ENCODE measurements at places on chromosomes 6 and 20.

DNA sequence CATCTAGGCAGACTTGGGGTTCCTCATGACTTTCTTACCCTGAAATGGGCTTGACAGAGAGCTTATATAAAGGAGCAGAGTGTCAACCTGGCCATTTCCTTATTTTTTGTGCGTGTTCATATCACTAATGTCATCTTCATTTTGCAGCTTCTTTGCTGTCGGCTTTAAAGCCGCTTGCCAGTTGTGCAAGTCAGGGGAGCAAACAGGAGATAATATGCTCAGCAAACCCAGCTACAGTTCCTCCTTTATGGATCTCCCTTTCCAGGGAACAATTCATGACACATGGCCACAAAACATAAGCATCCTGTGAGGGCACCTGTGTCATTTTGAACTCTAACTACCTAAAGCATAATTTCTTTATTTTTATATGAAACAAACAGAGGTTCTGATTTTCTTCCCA, 6.5 kb upstream of the TUBB2B start:
- DNase-seq: no peak

- DNase-seq: no peak
These were observed 114.5 kb downstream of the SLC16A10 start for GRCh38 chr6:111201764-111202163.

DNA sequence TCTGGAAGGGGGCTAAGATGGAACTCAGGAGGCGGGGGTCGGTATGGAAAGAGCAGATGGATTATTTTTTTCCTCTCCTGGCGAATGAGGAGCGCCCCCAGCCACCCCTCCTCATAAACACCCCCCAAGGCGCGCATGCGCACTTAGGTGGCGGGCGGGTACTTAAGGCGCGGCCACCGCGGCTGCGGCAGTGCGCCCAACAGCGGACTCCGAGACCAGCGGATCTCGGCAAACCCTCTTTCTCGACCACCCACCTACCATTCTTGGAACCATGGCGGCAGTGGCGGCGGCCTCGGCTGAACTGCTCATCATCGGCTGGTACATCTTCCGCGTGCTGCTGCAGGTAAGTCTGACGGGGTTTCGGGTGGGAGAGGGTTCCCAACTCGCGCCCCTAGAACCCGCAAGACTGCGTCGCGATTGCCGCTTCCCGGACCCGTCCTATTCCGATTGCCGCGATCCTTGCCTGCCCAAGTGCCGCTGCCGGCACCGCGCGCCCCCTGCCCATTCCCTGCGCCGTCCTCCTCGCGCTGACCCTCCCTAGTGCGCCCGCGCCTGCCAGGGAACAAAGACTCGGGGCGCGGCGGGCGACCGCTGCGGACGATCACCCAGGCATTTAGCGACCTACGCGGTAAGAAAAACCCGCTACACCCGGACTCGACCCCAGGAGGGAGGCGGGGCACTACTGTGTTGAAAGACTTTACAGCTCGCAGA, at the start of gene NNAT:
NNAT (plus strand) TSS at position 190 of the 711 bp plus-strand sequence; CDS start at position 272, 82 bp downstream.
- DNase-seq: no peak

DNA sequence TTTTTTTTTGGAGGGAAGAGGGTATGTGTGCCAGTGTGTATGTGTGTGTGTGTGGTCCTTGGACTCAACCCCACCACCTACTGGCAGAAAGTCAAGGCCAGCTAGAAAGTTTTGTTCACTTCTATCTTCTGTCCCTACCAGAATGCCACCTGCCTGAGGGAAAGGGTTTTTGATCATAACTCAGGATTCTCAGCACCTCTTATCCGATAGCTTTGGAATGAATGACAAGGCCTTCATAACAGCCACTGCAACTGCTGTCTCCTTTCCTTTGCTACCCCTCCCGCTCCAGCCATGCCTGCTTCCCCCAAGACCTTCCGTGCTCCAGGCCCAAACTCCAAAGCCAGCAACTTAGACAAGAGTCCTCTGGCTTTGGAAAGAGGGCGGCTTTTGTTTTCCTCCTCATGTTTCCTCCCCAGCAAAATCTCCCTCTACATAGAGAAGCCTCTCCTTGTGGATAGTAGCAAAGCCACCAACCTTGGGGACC, 18.7 kb downstream of the BTN3A1 start:
- DNase-seq: no peak

GRCh38 chr6:90222724-90223198, 73.9 kb downstream of the BACH2 start:
- DNase-seq: no peak

GRCh38 chr6:53179961-53180651, 31.5 kb upstream of the GCM1 start:
- DNase-seq: no peak

DNA sequence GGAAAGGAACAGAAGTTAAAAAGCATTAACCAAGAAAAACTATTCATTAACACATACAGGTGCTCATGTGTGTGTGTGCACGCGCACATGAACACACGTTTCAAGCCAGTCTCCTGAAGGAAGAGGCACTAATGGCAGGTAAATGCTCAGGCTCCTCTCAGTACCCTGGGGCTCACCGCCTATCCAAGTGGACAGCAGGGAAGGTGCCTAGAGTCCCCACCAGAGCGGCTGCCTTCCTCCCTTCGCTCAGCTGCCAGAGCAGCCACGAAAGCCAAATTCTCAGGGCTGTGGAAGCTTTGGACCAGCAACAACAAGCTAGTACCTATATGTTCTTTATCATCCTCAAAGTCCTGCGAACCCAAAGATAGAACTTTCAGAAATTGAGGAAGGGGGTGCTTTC, 42.6 kb downstream of the PLCG1 start:
- no peak for DNase-seq

DNA sequence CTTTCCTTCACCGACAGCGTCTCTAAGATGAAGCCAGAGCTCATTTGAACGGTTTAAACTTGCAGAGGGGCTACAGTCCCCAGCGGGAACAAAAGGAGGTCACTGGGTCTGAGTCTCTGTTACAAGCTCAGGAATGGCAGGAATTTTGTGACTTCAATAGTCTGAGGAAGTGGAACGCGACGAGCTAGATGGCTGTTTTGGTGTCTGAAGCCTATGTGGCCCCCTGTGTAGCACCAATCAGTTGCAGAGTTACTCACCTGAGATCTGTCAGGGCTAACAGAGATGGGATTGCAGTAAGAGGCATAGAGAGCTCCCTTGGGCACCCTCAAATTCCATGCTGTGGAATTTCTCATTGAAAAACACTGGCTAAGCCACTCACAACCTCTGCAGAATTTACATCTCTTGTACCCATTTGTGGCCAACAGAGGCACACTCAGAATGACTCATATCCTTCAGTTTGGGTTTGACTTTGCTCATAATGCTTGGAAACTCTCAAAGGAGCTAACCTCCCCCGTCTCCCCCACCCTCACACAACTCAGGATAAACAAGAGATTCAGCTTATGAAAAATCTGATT, 7.1 kb upstream of the TCP11 start:
- DNase-seq: no peak

DNA sequence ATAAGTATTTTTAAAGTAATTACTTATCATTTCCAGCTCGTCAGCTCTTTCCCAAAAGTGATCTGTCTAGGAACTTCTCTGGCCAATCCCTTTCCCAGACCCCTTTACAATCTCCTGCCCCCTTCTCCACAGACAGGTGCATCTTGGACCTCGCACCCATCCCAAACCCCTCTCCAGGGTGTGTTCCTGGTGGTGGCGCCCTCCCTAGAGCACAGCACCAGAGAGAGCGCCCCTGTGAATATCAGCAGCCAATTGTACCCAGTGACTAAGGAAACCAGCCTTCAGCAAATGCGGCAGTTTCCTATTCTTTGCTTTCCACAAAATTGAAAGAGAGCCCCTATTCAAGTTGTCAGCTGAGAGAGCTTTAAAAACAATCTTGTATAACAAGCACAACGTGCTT, 157.7 kb downstream of the RNASET2 start:
- no peak for DNase-seq

- DNase-seq: no peak
These were observed 68.1 kb downstream of the LRRC1 start for GRCh38 chr6:53862662-53863462.

DNA sequence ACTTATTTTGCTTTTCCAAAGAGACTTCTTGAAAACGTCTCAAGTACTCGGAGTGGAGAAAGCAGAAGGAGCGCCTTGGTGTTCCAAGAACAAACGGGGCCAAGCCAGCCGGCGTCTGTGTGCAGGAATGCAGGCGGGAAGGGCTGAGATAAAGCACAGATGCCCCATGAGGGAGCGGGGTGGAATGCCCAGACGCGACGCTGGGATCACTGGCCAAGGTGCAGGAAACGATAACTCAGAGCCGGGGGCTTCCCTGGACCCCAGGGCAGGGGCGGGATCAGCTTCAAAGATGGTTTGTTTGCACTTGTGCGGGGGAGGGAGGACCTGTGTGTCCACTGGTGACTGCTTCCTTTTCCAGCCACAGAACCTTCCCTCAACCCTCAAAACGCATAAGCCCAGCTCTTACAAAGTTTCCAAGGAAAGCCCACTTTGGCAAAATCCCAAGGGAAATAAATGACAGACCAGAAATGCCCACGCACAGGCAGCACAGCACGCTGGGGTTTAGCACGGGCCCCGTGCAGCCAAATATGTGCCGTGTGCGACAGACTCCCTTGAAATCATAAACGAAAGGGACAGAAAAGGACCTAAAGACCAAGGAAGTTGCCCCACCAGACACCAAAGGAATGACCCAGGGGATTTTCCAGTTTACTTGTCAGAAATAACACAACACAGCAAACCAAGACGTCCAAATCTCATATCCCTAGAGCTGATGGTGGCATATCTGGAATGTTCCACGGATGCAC, 113.9 kb downstream of the NFATC2 start:
- no peak for DNase-seq
